ENCODE measurements at places on chromosomes 6 and 20. TPM values are rescaled to one million over a fixed set of nuclear protein-coding genes. Genes with fewer than 3 reads are reported as not detected.
A peak's percentile ranks its signal among the peaks of the same experiment; 100 is the strongest.

DNA sequence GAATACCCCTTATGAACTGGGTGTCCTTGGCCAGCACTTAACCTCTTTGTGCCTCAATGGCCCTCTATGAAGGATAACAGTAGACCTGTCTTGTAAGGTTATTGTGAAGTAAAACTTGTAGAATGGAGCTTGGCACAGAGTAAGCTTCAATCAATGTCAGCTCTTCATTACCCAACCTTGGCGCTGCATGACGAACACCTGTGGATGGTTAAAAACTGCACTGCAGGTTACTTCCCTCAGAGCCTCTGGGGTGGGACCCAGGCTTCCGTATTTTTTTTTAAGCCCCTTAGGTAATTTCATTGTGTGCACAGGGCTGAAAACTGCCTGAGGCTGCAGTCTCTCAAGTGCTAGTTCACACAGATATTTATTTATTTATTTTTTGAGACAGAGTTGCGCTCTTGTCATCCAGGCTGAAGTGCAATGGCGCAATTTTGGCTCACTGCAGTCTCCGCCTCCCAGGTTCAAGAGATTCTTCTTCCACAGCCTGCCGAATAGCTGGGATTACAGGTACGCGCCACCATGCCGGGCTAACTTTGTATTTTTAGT is 42.8 kb upstream of the SLC23A2 start:
- no peak for DNase-seq

DNA sequence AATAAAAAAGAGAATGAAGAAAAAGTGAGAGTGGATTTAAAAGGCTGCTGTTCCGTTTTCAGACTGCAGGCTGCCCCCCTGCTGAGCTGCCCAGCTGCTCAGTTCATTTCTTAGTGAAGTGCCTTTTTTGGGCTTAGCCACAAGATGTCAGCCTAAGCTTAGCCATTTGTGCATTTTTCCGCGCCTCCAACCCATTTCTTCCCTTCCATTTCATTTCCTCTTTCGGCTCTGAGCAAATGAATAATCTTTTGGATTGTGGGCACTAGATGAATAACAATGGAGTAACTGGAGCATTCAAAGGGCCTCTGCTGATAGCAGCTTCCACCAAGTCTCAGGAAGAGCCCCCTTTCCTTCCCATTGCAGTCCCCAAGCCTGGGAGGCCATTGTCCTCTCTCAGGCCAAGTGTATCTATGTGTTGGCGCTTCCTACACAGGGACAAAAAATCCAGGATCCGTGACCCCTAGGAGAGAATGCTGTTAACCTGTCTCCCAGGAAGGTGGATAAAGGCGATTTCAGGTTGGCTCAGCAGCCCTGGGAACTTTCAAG is 83.5 kb upstream of the SPTLC3 start:
- peak; percentile 29 for DNase-seq

ENPP4 gene
- polyA plus RNA-seq, result 19.2 TPM

PDYN gene
- polyA plus RNA-seq, result 0.33 TPM

ADGRF4 gene
- polyA plus RNA-seq, result not detected

GSTA2 gene
- 0.60 TPM for polyA plus RNA-seq

DNA sequence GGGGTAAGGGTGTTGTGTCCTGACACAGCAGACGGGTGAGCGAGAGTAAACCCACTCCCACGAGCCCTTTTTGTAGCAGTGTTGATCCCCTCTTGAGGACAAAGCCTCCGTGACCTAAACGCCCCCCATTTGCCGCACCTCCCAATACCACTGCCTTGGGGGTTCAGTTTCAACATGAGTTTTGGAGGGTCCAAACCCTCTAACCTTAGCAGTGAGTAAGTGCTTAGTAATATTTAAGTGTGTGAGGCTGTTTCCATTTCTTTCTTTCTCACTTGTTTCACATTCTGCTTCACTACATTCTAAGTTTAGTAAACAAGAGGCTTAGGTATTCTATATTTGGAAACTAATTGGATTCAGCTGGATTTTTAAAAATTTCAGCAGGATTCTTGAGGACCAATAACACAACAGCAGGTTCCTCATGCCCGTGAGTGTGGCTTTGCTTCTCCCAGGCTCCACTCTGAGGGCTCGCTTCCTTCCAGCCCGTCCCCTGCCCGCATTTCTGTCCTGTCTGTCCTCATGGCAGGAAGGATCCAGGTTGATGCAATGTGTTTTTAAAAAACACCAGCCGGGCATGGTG is 41.2 kb downstream of the SNX9 start:
- no peak for DNase-seq

- DNase-seq, result no peak
These were observed 541.7 kb upstream of the FLRT3 start for GRCh38 chr20:14879020-14879697.

GRCh38 chr6:30991891-30992290 is 8.4 kb downstream of the MUC21 start:
- no peak for DNase-seq
